Activated CD8-positive, alpha-beta memory T cell treated with anti-CD3 and anti-CD28 coated beads for 1 hour (primary cell): ENCODE measurements at places on chromosomes 11 and 22.

DNA sequence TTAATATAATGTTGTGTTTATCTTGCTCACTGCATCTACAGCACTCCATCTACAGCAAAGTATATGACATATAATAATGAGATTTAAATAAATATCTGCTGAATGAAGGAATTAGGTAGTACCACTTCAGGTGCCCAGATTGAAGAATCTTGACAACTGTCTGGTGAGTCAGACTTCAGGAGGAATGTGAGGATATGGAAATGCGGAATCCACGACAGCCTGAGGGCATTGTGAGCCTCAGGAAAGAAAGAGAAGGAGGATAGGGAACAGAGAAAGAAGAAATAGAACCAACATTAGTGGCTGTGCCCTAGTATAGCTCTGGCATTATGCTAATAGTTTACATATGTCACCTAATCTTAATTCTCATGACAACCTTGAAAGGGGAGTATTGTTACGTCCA is 304.4 kb downstream of the AASDHPPT start:
- DNase-seq: no peak

DNA sequence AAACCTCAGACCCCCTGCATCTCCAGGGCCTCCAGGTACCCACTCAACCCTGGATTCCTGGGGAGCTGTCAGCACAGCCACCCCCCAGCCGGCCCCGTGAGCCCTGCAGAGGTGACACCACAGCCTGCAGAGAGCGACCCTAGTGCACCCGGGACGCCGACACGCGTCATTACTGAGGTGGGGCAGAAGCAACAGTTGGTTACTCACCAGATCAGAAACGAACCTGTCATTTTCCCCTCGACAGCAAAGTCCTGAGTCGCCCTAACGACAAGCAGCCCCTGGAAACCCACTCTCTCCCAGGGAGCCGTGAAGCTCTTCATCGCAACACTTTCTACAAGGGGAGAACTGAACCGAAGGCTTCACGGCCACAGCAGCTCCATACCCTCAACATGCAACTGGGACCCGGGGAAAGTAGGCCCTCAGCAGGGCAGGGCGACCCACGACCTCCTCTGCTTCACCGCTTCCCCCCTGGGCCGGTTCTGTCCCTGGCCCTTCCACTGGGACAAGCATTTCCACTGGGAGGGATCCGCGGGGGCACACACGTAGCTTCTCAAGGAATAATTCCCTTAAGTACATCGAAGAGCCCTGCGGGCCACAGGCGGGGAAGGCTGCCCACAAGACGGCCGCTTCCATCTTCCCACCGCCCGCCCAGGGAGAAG is 1.6 kb downstream of the BRD1 start:
- peak; percentile 67 for DNase-seq

- no peak for DNase-seq
Observed at GRCh38 chr11:132054822-132055221, 684.4 kb downstream of the NTM start.

DNA sequence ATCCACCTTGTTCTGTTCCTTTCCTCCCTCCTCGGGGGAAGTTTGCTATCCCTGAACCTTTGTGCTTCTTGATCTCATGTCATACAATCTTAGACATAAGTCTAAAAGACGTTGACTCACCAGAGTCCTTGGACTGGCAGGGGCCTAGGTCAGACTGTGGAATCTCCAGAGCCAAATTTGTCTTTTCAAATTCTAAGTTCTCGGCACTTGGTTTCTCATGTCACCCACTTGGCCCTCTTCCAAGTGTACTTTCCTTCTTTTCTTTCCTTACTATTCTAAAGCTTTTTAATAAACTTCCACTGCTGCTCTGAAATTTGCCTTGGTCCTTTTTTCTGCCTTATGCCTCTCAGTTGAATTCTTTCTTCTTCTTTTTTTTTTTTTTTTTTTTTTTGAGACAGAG is 30.1 kb upstream of the SMPD1 start:
- DNase-seq: no peak

GRCh38 chr22:46143491-46144147 is 6.7 kb upstream of the PPARA start:
- DNase-seq: no peak

DNA sequence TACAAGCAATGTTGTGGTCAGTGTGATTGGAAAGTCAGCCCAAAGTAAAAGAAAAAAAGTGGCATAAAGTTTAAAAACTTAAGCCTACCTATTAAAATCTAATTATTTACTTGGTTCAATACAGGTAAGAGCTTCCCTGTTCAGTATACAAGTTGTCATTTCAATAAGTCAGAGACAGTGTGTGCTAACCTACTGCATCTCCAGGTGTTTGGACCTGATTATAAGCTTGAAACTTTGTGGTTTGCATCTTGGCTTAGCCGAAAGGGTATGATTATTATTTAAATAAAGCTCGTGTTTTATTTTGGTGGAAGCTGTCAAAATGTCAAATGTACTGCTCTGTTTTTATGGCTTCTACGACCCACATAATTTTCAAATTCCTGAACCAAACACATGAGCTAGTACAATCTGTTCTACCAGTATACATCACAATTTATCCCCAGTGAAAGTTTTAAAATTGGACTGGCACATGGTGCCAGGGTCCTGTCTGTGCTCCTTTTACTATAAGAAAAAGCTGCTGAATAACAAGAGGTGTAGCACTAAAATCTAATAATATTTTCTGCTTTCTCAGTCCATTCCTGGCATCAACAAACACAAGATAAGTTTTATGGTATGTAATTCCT is 103.9 kb upstream of the ANO3 start:
- DNase-seq: no peak

- DNase-seq: no peak
Observed at GRCh38 chr11:34938611-34939010, 22.2 kb downstream of the PDHX start.

- DNase-seq: no peak
Observed at GRCh38 chr22:27880778-27881394, 38.2 kb downstream of the PITPNB start.

DNA sequence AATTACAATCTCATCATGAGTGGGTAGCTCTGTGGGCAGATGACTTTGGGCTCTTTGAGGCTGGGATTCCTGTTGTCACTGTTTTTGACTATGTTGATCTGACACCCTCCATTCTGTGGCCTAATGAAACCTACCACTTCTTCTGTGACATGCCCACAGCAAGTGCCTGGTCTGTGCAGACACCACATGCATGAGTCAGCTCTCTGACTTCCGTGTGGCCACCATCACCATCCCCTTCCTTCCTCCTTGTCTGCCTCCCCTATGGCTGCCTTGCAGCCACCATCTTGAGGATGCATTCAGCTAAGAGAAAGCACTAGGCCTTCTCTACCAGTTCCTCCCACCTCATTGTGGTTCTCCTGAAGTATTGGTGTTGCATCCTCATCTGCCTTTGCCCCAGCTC is 15.3 kb upstream of the OR10V1 start:
- DNase-seq: no peak

DNA sequence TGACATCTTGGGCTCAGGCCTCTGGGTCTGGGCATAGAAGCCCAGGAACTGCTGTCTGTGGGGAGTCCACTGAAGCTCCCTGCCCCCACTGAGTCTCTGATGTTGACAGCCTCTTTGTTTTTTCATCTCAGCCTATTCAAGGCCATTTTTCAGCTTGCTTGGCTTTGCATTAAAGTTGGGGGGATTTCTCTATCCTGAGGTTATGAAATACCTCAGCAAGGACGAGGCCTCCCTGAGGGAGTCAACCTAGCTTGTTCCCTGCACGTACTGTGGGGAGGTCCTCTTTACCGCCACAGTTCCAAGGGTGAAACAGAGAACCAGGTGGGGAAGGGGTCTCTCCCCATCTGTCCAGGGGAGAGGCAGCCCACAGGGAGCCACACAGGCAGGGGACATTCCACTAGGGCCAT is 8.4 kb downstream of the KCNQ1OT1 start:
- DNase-seq: no peak

- DNase-seq: no peak
Observed at GRCh38 chr11:17388609-17389210, at the start of gene KCNJ11. Gene KCNJ11, minus strand, starts transcription at chr11:17388659. Its CDS starts 568 bp downstream, at chr11:17388091.
